Activated naive CD8-positive, alpha-beta T cell treated with anti-CD3 and anti-CD28 coated beads, Interleukin-2, amount 50 U/mL, for 24 hours (primary cell): ENCODE measurements at places on chromosomes 11 and 22.

GRCh38 chr22:48098243-48098920 is 1335.9 kb downstream of the TBC1D22A start:
- DNase-seq, result no peak

DNA sequence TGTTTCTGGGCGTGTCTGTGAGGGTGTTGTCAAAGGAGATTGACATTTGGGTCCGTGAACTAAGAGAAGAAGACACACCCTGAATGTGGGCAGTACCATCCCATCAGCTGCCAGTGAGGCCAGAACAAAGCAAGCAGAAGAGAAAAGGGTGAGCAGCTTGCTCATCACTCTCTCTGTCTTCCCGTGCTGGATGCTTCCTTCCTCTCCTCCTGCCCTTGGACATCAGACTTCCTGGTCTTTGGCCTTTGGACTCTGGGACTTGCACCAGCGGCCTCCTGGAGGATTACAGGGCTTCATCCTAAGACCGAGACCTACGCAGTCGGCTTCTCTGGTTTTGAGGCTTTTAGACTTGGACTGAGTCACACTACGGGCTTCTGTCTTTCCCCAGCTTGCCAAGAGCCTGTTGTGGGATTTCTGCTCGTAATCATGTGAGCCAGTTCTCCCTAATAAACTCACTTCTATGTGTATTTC is 18.8 kb downstream of the APOL2 start:
- no peak for DNase-seq

DNA sequence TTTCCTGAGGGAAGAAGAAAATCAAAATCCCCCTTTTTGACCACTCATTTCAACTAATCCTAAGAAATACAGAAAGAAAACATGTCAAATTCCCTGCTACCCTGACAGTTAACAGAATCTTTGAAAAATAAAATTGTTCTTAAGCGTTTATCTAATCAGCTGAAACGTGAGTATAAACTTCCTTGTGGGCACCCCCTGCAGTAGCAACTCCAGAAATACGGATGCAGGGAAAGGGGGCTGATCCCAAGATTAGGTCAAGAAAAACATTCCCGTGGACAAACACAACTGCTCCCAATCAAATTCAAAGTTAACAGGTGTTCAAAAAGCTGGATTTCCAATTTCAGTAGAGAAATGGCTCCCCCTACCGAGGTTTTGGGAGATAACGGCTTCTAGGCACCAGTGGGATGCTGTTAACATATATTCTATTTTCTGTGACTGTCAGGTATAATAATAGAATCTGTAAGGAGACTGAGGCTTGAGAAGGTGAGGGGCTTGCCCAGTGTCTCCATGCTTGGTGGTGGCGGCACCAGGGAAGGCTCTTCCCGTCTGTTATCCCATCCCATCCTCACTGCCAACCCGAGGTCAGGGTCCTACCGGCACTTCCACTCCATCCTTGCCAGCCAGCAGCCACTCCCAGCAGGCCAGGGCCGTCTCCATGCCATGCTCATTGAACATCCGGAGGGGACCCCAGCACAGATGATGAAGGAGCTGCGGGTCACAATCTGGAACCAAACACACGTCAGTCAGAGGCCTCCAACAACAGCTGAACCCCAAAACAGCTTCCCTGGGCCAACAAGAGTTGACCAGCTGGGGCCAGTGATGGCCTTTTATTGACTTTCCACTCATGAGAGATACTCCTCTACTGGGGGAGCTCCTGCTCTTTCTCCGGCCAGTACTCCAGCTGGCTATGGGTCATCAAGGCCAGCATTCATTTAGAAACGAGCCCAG is 32.0 kb upstream of the SERPIND1 start:
- peak; percentile 31 for DNase-seq

GRCh38 chr11:101428918-101429317 is 154.9 kb downstream of the TRPC6 start:
- no peak for DNase-seq

DNA sequence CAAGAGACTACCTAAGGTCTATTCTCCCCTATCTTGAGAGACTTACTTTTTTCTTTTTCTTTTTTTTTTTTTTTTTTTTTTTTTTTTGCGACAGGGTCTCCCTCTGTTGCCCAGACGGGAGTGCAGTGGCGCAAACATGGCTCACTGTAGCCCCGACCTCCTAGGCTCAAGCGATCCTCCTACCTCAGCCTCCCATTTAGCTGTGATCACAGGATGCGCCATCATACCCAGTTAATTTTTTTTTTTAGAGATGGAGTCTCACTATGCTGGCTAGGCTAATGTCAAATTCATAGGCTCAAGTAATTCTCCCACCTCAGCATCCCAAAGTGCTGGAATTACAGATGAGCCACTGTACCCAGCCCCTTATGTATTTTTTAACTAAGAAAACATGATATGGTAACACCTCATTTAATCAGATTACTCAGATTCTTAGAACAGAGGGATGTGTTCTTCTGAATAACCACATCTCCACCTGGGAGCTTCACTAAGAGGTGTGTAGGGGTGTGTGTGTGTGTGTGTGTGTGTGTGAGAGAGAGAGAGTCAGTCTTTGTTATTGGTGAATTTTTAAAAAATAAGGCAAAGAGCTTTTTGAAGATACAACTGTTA is 102.9 kb downstream of the USP35 start:
- DNase-seq, result no peak
